SW 1271 (cell line): ENCODE measurements at places on chromosomes 5 and 9.

DNA sequence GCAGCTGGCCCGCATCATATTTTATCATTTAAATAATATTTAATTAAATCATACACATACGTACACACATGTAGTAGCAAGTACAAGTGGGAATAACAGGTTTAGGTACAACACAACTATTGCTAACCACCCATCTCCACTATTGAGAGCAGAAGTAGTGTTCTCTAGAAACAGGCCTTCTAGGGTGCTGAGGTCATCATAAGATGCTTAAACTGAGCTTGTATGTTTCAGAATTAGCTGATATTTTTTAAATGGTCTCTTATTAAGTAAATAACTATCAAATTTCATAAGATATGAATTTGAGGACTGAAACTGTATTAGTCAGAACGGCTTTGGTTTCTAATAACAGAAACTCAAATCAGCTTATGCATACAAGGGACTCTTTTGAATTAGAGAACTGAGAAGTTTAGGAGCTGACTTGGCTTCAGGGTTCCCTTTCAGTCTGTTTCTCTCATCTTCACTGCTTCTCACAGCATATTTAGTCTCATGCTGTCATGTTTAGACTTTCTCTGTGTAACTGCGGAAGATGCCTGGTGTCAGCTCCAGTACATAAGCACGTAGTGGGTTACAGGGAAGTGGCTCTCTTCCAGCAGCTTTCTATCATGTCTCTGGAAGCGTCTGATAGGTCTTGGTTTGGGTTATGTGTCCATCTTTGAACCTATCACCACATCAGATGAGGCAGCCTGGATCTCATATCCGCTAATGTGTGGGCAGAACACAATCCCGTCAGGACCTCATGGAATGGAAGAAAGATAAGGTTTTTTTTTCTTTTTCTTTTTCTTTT lies 25.0 kb upstream of the OCLN start:
- no peak for DNase-seq

DNA sequence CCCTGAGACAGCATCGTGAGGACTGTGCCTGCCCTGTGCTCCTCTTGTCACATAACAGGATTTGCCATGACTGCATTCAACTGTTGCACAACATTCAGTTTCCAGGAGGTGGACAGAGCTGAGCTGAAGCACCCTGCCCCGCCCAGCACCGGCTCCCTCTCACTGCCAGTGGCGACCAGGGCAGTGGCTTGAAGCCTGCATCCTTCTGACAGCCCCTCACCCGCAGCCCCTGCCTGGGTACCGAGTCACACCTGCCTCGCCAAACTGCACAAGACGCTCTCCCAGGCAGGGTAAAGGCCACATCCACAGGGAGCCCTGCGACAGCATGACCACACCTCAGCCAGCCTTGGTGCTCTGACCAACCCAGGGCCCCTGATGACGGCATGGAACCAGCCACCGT lies 59.9 kb upstream of the ZNF354A start:
- no peak for DNase-seq

DNA sequence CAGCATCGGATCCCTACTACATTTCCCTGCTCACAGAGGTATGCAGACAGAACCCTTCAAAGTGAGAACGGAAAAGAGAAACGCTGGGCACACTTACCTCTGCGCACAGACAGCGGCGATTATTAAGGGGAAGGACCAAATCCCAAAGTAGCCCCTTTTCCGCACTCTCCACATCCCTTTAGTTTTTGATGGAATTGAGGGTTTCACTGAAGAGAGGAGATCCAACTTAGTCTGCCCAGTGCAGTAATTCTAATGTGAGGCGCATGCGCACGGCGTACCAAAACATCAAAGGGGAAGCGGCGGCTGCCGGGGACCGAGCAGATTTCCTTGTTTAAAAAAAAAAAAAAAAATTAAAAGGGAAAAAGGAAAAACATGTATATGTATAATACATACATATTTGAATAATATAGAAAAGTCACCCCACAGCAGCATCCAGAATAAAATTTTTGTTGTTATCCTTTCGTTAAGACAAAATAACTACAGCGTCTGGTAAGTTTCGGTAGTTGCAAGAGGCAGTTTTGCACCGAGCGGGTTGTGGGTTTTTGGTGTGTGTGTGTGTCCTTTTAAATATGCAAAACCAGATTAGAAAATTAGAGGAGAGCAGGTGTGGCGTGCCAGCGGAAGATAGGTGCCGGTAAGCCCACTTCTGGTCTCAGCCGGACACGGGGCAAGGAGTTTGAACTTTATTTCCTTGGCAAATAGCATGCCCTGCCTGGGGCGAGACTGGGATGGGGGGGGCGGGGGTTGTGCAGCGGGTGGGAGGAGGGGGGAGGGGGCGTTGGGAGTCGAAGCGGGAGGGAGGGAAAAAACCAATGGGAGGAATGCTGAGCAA lies at the start of gene GABRB2:
GABRB2 (minus strand) TSS at position 256 of the 832 bp plus-strand sequence; CDS start at position 174, 82 bp downstream.
- no peak for DNase-seq

DNA sequence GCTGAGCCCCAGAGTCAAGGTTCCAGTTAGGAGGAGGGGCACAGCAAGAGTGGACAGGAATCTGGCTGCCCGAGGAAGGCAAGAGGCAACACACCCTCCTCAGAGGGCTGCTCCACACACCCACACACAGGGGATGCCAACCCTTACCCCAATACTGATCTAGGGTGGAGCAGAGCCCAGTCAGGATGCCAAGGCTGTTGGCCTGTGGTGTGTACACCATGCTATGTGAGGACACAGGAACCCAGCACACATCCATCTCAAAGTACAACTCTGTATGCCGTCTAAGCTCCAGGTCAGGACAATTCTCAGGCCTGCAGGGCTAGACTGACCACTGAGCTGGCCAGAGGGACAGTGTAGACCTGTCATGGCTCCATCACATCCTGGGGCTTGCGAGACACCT lies 2.6 kb downstream of the SEPTIN8 start:
- no peak for DNase-seq

DNA sequence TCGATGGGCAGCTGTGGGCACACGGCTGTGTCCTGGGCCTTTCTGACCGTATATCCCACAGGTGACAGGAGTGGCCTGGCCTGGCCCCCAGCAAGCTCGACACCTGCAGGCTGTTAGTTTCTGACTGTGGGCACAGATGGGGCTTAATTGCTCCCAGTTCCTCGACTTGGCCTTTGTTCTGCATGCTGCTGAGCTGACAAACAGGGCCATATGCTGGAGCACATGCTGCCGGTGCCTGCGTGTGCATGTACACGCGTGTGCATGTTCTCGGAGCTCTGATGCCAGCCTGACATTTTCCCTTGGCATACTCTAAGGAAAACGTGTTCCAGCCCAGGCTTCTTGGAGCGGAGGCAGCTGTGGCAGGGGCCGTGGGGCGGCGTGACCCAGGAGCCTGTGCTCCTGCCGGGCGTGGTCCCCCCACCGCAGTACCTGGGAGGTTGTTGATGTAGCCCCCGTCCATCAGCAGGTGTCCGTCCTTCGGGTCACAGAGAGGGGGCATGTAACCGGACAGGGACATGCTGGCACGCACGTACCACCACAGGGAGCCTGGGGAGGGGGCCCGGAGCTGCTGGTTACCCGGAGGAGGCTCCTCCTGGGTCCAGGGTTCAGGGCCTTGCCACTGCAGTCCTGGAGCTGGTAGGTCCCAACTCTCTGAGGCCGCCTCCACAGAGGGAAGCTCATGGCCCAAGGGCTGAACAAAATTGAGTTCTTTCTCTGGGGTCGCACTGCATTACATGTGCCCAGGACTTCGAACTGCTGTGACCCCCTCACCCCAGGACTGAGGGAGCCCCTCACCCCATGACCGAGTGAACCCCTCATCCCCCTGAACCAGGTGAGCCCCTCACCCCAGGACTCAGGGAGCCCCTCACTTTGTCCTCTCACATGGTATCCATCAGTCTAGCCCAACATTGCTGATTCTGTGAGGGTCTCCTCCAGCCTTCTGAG lies 4.1 kb upstream of the NSMF start:
- DNase-seq = no peak

DNA sequence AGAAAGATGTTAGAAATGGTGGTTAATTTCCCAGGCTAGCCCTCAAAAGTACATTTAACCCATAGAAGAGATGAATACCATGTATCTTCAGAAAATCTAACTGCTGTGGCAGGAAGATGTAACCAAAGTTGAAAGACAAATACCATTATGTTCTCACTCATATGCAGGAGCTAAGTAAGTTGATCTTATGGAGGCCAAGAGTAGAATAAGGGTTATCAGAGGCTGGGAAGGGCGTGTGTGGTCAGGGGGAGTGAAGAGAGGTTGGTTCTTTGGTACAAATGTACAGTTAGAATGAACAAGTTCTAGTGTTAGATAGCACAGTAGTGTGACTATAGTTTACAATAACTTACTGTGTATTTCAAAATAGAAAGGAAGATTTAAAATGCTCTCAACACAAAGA lies 61.7 kb downstream of the CDC14B start:
- DNase-seq = no peak

GRCh38 chr5:10661401-10661800 lies 97.5 kb downstream of the ANKRD33B start:
- no peak for DNase-seq

- DNase-seq = no peak
Observed at GRCh38 chr5:171705830-171706468, 79.7 kb upstream of the SMIM23 start.

DNA sequence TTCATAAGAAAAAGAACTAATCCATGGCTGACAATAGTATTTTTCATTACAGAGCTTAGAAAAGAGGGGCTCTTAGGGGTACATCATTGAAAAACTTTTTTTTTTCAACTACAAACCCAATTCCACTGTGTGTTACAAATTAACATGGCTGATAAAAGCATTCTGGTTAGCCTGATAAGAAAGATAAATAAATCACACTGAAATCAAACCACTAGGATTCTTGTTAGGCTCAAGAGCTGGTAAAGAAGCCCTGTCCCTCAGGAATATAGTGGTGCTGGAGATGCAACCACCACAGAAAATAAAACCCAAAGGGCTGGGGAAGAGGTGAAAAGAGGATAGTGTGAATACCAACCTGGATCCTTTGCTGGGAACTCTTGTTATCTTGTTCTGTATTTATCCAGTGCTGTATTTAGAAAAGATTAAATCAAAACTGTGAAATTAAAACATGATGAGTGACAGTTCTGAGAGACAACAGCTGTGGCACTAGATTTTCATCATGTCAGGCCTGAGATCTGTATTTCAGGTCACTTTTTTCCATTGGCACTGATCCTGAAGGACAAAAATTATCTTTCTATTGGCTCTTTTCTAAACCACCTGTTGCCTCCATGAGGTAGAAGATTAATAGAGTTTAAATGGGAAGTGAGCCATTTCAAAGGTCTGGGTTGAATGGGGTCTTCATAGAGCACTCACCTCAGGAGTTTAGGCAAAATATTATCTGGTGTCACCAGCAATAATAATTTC lies 118.6 kb downstream of the ARRDC3 start:
- DNase-seq = no peak

GRCh38 chr5:169260896-169261569 lies 39.9 kb downstream of the SLIT3 start:
- no peak for DNase-seq

DNA sequence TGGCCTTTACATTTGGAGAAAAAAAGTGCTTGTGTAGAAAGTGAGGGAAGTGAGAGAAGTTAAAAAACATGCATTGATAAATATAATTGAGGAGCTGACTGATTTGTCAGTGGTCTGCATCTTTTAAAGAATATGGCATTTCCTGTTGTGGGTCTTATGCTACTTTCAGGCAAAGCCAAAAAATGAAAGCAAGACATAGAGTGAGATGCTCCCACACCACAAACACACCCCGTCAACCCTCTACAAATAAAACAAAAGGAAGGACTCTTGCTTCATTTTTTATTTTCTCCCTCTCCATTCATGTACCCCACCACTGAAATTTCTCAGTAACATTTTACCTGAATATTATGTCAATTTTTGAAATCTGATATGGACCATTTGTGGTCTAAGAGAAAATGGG lies 22.1 kb upstream of the PLCXD3 start:
- no peak for DNase-seq

- DNase-seq = no peak
Observed at GRCh38 chr9:28453918-28454317, 880.6 kb upstream of the C9orf72 start.

GRCh38 chr5:32833663-32834062 lies 122.5 kb downstream of the NPR3 start:
- DNase-seq = no peak

DNA sequence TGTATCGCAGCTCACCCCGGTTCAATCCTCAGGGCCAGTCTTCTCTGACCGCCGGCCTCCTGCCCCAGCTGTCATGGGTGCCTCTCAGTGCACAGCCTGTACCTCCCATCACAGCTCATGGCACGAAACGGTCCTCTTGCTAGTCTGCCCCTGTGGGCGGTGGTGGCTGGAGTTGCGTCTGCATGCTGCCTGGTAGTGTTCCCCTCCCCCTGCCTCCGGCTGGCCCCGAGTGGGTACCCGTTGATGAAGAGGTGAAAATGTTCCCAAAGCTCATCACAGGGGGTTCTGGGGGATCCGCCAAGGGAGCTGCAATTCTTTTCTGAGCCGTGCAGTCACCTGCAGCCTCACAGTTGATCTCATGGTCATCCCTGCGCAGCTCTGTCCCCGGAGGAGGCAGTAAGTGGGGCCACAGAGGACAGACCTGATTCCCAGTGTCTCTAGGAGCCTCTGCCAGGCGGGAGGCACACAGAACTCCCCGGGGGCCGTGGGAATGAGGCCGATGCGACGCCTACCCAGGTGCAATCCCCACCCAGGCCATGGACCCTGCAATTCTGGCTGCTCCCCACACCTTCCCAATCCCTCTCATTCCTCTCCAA lies 34.7 kb upstream of the FIBCD1 start:
- no peak for DNase-seq

- peak; percentile 64 for DNase-seq
Observed at GRCh38 chr5:61330341-61330844, 1.7 kb upstream of the ZSWIM6 start.

DNA sequence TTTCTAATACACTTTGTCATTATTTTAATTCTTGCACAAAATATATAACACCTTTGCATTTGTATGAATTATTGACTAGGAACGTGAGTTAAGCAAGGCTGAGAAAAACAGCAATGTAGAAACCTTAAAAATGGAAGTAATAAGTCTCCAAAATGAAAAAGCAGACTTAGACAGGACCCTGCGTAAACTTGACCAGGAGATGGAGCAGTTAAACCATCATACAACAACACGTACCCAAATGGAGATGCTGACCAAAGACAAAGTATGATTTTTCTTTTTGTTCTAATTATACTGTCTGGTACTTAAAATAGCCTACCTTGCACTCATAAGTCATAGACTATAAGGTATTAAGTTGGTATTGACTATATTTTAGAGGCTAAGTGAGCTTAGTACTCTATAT lies 34.4 kb downstream of the RAD50 start:
- DNase-seq = no peak

GRCh38 chr5:124643336-124643735 lies 103.1 kb downstream of the ZNF608 start:
- no peak for DNase-seq
